ENCODE measurements at places on chromosomes 16 and 17. TPM values are rescaled to one million over a fixed set of nuclear protein-coding genes. Genes with fewer than 3 reads are reported as not detected.

DNA sequence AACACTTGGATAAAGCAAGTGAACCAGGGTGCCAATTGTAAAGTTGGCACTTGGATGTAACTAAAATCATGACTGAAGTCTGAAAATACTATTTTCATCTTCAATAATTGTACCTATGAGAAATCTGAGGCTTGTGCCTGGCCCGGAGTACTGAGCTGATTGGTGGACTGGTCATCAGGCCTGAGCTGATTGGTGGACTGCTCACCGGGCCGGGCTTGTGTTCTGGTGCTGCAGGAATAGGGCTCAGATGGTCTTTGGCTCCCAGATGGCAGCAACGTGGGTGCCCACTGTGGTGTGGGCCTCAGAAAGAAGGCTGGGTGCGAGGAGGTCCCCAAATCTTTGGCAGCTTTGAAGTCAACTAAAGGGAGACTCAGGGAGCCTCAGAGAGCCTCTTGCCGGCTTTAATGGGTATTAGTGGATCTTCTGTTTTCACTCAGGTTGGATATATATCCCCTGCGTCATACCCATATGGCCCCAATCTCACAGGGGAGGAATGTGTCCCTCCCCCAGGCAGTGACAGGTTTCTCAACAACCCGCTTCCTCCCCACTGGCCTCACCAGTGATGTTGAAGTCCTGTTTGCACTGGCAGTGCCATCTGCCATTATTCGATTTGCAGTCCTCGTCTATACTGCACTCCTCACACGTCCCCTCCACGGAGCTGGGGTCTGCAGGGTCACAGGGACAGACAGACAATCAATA lies 4.7 kb downstream of the UMOD start:
- DNase-seq: no peak

GRCh38 chr16:72740347-72740746 lies 307.6 kb downstream of the ZFHX3 start:
- no peak for DNase-seq

DNA sequence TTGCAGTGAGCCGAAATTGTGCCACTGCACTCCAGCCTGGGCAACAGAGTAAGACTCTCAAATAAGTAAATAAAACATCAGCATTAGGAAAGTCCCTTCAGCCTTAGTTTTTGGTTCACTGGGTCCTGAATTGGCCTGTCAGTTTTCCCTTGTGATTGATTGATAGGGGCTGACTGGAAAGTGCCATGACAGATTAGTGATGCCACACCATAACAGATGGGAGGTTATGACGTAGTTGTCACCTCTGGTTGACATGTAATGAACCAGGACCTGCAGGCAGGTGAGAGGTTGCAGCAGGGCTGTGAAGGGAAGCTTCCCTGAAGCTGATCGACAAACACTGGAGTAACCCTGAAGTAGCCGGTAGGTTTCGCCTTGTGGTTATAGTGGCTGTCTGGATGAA lies 41.8 kb downstream of the CDH3 start:
- no peak for DNase-seq

GALK1 gene
- total RNA-seq: 16.9 TPM

PYDC1 gene
- not detected for total RNA-seq

Data from left colon (tissue), 2 donors.